Hematopoietic multipotent progenitor cell treated with erythropoietin and hydrocortisone succinate and interleukin-3 and kit ligand, for 15 days (in vitro differentiated cells): ENCODE measurements at places on chromosomes 1 and 21.

- no peak for DNase-seq
These were observed 12.0 kb downstream of the TMEM81 start for GRCh38 chr1:205072286-205072685.

DNA sequence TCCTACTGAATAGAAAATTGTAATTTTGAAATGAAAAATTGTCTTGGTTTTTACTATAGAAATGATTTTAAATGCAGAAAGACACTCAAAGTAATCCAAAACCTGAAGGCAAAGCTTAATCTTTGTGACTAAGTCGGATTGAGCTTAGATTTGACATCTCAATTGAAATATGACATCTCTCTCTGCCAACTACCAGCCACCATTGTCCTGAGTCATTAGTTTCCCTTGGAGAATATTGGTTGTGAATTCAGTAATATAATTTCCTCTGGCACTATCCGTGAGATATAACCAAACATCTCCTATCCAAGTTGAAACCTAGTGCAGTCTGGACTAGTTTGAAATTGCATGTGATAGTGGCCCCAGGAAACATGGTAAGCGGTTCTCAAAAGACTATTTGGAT, 37.1 kb downstream of the PLA2G4A start:
- DNase-seq: no peak

GRCh38 chr1:67747671-67748546, 62.9 kb downstream of the GADD45A start:
- no peak for DNase-seq

- DNase-seq: no peak
These were observed 841.9 kb downstream of the LTN1 start for GRCh38 chr21:28150778-28151177.

GRCh38 chr1:151325231-151325630, 2.0 kb downstream of the PI4KB start:
- DNase-seq: no peak

DNA sequence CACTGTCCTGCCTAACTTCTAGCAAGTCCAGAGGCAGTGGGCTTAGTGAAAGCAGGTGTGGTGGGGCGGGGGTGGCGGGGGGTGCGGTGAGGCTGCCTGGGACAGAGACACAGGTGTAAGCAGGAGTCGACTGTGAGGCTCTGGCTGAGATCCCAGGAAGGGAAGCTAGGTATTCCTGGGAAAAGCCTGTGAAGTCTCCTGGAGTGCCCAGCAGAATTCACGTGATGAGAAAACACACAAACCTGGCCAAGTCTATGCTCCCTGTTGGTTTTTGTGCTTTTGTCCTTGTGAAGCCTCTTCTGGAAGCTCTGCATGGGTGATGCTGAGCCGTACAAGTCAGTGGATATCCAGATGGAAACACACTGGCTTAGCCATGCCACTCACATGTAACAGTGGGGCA, 5.3 kb downstream of the GALNT2 start:
- DNase-seq: no peak

GRCh38 chr1:185442050-185442449, 125.0 kb upstream of the IVNS1ABP start:
- no peak for DNase-seq

DNA sequence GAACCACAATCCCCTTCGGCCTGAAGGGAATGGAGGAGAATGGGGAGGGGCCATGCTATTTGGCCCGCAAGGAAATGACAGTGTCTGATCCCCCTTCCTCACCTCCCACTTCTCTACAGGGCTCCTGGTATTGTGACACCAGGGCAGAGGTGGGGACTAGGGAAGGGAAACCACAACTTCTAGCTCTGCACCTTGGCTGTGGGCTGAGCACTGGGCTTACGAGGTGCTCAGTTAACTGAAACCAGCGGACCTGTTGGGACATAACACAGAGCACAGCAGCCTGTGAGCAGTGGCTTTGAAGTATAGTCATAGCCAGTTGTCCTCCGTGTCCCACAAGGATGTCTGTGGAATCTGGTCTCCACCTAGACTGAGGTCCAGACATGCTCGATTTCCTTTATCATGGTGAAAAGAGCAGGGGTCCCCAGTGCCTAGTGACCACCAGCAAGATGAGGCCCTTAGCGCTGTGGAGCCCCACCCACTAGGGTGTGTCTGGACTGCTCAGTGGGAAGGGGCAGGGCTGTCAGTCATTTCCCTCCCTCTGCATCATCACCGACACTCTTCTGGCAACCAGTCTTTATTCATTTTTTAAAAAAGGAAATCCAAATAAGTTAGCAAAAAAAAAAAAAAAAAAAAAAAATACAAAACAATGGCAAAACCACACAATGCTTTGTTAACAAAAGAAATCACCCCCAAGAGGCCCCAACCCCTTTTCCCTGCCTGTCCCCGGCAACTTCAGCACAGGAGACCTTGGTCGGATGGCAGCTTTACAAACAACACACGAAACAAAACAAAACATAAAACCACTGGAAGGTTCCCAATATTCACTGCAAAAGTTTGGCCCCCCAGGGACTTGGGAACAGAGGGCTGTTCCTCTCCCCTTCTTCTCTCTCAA, 3.0 kb downstream of the MYOG start:
- no peak for DNase-seq

DNA sequence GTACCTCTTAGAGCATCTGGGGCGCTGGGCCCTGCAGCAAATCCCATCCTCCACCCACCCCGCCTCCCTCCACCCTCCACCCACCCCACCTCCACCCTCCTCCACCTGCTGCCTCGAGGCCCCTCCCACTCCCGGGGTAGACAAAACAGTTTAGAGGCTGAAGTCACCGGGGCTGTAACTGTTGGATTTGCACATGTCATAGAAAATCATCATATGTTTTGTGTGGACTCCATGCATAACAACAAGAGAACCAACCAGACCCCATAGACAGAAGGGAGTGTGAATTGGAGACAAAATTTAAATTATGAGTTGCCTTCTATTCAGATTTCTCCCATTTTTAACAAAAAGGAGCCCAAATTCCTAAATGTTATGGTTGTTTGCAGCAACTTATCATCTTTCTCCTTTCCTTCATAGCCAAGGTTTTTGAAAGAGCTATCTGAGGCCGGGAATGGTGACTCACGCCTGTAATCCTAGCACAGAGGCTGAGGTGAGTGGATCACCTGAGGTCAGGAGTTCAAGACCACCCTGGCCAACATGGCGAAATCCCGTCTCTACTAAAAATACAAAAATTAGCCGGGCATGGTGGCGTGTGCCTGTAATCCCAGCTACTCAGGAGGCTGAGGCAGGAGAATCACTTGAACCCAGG, 28.2 kb upstream of the LGALS8 start:
- DNase-seq: no peak

DNA sequence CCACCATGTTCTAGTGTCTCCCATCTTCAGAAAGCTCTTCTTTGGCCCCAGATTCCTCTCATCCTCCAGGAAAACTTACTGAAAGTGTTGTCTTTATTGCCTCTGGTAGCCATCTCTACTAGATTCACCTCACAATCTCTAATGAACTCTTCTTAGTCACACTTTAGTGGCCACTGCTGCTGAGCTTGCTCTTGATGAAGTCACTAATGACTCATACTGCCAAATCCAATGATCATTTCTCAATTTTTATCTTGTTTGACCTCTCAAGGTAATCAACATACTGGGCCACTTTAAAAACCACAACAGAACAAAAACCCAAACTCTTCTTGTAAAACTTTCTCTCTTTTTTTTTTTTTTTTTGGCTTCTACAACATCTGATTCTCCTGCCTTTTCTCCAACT, 196.4 kb downstream of the LHX8 start:
- DNase-seq: no peak

DNA sequence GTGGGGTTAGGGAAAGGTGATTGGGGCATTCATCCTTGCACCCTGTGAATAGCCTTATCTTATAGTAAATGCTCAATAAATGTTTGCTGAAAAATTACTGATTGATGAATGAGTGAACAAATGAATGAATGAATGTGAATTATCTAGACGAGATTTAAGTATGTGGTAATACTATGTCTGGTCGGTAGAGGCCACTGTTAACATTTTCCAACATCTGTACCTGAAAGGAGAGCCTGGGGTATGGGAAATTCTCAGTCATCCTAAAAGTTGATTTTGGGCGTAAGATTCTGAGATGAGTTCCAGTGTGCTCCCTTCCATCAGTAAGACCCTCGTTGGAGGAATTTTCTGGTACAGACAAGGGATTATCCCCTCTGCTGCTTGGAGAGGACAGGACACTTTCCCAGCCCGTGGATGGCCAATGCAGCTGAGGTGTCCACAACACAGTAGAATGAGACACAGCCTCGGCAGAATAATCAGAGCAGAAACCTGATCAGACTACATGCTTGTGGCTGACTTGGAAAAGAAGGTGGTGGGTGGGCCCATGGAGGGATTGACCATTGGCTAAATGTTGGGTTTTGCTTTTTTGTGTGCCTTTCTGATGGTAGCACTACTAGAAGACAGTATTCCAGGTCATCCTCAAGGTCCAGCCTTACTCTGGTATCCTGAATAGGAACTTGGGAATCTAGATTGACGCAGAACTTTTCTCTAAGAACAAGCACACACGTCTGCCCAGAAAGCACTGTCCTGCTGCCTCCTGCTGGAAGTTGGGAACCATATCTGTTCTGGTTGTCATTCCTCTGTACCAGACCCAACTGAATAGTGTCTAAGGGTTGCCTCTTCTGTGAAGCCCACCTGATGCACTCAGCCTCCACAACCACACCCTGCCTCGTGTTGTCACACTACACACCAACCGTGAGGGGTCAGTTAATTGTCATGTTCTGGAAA, 262.0 kb downstream of the TNR start:
- DNase-seq: peak; percentile 55

GRCh38 chr21:33797565-33797964, 118.0 kb downstream of the ATP5PO start:
- no peak for DNase-seq

GRCh38 chr21:38918607-38919346, 113.0 kb downstream of the ETS2 start:
- no peak for DNase-seq

GRCh38 chr21:29601047-29601446, 302.3 kb downstream of the BACH1 start:
- no peak for DNase-seq

DNA sequence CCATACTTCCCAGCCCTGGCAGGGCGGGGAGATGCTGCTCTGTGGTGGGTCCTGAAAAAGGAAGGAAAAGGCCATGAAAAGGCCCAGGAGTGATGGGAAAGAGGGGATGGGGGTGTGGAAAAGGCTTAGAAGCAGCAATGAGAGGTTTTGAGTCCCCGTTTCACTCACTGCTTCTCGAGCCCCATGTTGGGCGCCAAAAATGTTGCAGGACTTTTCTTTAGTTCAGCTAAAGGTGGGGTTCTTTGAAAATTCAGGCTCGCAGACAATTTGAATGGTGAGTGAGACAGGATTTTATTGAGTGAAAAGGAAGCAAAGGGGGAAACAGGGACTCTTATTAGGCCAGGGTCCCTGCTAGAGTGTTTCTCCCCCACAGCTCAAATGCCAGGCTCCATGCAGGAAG, 93.1 kb downstream of the MRPS6 start:
- DNase-seq: no peak

- DNase-seq: no peak
These were observed 11.1 kb downstream of the DIPK1A start for GRCh38 chr1:92949937-92950817.

DNA sequence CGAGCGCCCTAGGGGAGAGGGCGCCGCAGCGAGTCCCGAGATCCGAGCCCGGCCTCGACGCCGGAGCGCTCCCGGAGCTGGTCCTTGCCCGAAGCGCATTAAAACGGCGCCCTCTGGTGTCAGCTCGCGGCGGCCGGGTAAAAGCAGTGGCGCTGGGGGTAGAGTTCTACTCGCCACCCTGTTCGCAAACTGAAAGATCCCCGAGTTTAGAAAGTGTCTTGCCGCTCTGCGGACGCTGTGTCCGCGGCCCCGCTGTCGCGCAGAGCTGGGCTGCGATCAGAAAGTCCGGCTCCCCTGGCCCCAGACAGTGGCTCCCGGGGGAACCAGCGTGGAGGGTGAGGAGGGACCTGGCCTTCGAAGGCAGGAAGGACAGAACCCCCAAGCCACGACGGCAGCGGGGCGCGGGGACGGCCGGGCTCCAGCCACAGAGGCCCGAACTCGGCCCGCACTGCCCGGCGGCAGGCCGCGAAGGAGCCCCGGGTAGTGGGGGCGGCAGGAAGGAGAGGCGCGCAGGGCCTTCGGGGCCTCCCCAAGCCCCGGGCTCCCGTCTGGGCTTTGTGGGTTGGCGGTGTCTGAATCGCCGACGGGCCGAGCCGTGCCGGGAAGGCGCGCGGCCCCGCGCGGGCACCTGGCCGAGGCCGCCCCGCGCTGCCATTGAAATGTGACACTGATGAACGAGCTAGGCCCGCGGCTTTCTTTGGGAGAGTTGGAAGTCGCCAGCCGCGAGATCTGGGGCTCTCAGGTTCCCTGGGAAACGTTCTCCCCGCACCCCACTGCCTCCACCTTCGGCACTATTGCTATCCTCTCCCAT, 39.1 kb upstream of the NFIA start:
- peak; percentile 90 for DNase-seq

GRCh38 chr1:31771891-31772668, 7.9 kb upstream of the ADGRB2 start:
- no peak for DNase-seq

DNA sequence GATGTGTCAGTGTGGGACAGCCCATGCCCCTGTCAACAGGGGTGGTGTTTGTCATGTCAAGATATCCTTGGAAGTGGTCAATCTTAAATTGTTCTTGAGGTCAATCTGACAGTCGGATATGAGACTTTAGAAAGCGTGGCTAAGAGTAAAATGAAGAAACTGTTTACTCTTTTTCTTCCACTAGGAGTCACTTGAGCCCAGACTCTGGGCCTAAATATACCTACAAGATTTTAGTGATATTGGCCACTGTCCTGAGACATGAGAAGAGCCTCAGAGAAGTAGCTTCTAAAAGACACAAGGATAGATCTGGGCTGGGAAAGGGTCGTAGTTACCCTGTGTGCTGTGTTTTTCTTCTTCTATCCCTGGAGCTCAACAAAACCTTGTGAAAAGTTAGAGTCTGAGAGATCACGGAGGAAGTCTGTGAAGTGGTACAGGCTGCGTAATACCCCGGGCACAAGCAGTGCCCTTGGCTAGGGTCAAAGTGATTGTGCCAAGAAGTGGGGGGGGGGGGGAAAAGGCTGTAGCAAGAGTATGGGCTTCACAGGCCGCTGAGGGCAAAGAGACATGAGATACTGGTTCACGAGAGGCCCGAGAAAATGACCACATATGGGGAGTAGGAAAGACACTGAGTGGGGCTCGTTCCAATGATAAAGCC, 355.2 kb upstream of the GREM2 start:
- DNase-seq: no peak
